C1 segment of cervical spinal cord (tissue), 14 donors: ENCODE measurements at places on chromosomes 2 and 18.

DNA sequence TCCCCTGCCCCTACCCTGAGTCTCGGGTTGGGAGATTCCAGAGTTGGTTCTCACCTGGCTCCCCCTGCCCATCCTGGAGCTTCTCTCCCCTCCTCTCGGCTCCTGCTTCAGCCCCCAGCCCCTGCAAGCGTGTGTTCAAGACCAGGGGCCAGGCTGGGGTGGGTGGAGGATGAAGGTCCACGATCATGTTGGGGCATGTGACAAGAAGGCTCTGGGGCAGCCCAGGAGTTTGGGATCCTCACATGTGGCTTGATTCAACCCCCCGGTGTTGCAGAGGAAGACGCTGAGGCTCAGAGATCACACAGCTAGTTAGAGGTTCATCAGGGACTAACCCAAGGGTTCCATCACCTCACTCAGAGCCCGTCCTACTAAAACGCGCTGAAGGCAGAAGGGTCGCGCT is 14.2 kb upstream of the TUBB6 start:
- DNase-seq, result no peak

DNA sequence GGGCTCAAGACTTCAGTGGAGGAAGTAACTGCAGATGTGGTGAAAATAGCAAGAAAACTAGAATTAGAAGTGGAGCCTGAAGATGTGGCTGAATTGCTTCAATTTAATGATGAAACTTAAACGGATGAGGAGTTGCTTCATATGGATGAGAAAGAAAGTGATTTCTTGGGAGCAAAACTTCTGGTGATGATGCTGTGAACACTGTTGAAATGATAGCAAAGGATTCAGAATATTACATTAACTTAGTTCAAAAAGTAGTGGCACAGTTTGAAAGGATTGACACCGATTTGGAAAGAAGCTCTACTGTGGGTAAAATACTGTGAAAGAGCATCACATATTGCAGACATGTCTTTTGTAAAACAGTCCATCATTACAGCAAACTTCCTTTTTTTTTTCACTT is 638.0 kb downstream of the NYAP2 start:
- no peak for DNase-seq

DNA sequence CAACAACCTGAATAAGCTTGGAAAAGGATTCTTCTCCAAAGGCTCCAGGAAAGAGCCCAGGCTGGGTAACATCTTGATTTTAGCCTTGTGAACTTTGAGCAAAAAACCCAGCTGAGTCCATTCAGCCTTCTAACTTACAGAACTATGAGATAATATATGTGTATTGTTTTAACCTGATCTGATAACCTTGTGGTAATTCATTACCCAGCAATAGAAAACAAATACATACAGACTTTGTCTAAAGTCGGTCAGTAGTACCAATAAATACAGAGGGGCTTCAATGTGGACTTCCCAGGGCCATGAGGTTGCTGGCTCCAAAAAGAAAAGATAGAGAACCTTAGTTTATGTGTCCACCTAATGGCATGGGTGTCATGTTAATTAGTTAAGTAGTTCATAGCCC is 191.8 kb downstream of the KCNH7 start:
- no peak for DNase-seq

GRCh38 chr2:155980941-155981560 is 351.5 kb downstream of the NR4A2 start:
- DNase-seq, result no peak

DNA sequence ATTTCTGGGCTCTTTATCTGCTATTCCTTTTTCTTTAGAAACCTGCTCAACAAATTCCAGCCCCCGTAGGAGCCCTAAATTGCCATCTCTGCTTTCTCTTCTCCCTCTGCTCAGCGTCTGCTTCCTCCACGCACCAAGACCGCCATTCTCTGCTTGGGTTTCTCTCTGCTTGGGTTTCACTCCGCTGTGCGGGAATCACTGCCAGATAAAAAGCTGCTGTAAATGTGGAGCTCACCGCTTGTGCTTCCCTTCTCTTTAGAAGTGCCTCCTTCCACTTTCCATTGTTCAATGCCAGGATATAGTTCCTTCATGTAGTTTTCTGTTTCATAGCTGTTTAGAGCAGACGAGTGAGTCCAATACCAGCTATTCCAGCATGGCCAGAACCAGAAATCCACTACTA is 45.9 kb downstream of the TMEM237 start:
- DNase-seq, result no peak

- DNase-seq, result no peak
These were observed at the start of gene DTNA for GRCh38 chr18:34709750-34710441. TSS of gene DTNA (plus strand) at chr18:34710298. CDS start at chr18:34755977, 45,679 bp downstream.

- no peak for DNase-seq
These were observed 60.8 kb downstream of the LIMS1 start for GRCh38 chr2:108594982-108595464.

DNA sequence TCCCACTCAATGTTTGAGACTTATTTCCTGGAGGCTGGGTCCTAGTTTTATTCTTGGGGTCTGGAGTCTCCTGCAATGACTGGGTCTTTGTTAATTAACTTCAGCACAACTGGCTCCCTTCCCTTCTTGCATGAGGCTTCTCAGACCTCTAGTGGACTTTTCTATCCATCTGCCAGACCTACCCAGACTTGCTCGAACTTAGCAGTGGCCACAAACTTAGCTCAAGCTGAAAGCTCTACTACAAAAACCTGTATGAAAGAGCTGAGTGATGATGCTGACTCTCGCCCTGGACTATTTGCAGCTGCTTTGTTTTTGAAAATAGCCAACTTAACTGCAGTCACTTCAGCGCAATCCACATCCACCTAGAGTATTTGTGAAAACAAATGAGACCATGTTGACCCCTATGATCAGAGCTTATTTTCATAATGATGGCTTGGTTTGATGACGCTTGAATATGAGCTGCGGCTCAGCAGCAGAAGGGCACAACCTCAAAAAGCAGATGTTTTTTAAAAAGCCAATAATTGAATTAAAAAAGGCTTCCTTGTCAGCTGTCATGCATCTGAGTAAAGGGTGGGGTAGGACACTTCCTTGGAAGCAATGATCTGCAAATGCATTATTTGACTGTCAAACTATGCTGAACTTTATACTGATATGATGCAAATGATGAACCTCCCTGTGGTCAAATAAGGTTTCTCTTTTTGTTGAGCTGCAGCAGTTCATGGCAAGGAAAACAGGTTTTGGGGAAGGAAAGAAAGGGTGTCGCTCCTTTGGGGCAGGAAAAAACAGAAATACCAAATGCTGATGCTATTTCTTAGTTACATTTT is 10.6 kb upstream of the ANXA4 start:
- no peak for DNase-seq

- no peak for DNase-seq
These were observed 112.1 kb upstream of the SERPINE2 start for GRCh38 chr2:224151161-224151560.

- peak; percentile 5 for DNase-seq
These were observed 16.8 kb upstream of the SLC1A4 start for GRCh38 chr2:64972426-64972825.

DNA sequence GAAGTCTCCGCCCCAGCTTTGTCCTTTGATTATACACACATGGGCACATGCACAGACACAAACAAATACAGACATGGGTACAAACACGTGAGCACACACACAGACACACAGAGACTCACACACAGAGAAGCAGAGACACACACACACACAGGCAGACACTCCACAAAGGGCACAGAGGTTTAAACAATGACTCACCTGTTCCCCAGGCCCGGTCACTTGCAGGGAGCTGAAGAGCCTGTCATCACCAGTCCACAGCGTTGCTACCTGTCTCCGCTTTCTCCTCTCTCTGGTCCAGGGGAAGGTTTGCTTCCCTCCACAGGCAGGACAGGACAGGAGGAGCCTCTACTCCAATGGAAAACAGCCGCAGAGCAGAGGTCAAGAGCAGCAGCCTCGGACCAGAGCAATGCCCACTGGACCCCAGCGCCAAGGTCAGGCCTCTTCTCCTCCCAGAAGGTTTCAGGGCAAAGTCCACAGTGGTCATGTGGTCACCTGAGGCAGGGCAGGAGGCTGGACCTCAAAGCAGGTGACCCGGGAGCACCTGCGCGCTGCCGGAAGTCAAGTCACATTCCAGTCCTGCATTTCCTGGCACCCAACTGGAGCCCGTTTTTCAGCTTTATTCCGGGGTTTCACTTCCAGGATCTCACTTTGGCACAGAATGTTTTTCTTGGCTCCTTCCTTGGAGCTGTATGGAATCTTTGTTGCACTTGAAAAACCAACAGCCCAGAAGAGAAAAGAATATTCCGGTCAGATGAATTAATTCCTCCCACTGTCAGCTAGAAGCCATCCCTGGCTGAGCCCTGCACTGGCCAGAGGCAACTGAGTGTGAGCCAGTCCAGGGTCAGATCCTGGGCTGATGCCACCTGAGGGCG is at the start of gene RAB17:
RAB17 (minus strand) TSS at position 463 of the 869 bp plus-strand sequence. CDS start 4,580 bp downstream, outside the sequence.
- no peak for DNase-seq

DNA sequence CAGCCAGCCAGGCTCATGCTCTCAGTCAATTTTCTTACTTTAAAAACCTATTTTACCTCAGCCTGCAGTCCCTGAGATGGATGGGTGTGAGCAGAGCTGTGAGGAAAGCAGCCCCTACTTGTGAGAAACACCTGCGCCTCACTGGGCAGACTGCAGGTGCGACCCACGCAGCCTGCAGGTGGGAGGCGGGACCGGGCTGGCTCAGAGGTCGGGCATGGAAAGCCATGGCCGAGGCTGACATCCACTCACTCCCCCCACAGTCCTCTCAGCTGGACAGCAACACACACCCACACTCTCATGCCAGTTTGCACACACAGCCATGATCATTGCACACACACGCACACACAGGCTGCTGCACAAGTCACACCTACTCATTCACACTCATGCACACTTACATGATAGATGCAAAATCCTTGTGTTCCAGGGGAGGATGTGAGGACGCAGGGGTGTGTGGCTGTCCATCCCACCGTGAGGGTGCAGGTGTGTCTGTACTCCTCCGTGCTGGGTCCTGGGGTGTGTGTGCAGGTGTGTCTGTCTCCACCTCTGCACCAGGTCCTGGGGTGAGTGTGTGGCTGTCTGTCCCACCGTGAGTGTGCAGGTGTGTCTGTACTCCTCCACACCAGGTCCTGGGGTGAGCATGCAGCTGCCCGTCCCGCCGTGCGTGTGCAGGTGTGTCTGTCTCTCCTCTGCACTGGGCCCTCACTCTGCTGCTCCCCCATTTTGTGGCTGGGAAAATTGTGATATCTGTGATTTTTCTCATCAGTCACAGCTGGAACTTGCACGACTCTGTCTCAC is 166.5 kb downstream of the RTP5 start:
- no peak for DNase-seq

- no peak for DNase-seq
These were observed 149.7 kb downstream of the SMAD7 start for GRCh38 chr18:48800876-48801727.

GRCh38 chr2:157262248-157262647 is 4.7 kb downstream of the GALNT5 start:
- no peak for DNase-seq

GRCh38 chr2:119857742-119858141 is 98.0 kb downstream of the PTPN4 start:
- DNase-seq, result no peak

GRCh38 chr18:75728621-75729020 is 301.1 kb upstream of the SMIM21 start:
- no peak for DNase-seq

- DNase-seq, result no peak
These were observed 88.9 kb upstream of the CYP1B1 start for GRCh38 chr2:38164881-38165280.

GRCh38 chr2:215699700-215700538 is 264.1 kb upstream of the FN1 start:
- DNase-seq, result no peak

- no peak for DNase-seq
These were observed 1.2 kb downstream of the KDSR start for GRCh38 chr18:63365876-63366212.

DNA sequence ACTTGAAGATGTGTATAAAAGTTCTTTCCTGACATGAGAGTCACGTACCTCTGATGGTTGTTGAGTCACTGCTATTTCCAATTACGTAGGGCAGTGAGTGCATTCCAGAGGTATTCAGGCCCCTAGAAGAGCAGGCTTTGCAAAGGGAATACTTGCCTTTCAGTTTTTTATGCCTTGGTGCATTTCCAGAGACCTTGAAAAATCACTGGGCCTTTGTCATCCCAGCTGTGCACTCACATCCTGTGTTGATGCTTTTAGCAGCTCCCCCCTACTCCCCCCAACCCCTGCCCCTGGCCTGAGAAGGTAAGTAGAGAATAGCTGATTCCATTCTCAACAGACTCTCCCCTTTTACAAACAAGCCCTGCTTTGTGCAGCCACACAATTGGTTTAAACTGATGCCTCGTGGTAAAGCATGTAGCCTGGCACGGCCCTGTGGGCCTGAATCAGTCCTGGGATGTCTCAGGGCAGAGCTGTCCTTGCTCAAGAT is 174.2 kb downstream of the PRPF40A start:
- DNase-seq, result no peak

- no peak for DNase-seq
These were observed 18.0 kb downstream of the TMX3 start for GRCh38 chr18:68696937-68697336.

DNA sequence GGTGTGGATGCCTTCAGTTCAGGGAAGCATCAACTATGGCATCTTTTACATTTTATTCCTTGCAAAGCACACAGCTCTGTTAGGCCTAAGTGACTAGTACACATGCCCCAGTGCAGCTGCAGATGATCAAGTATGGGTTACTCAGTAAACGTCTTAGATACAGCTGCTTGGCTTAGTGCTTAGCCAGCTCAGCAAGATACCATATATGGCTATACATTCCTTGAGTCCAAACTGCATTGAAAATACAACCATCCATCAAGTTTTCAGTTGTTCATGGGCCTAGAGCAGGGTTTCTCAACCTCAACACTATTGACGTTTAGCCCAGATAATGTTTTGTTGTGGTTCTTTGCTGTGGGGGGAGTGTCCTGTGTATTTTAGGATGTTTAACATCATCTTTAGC is 769.9 kb downstream of the TSN start:
- no peak for DNase-seq

GRCh38 chr18:72692595-72692994 is 148.5 kb upstream of the CBLN2 start:
- DNase-seq, result no peak

DNA sequence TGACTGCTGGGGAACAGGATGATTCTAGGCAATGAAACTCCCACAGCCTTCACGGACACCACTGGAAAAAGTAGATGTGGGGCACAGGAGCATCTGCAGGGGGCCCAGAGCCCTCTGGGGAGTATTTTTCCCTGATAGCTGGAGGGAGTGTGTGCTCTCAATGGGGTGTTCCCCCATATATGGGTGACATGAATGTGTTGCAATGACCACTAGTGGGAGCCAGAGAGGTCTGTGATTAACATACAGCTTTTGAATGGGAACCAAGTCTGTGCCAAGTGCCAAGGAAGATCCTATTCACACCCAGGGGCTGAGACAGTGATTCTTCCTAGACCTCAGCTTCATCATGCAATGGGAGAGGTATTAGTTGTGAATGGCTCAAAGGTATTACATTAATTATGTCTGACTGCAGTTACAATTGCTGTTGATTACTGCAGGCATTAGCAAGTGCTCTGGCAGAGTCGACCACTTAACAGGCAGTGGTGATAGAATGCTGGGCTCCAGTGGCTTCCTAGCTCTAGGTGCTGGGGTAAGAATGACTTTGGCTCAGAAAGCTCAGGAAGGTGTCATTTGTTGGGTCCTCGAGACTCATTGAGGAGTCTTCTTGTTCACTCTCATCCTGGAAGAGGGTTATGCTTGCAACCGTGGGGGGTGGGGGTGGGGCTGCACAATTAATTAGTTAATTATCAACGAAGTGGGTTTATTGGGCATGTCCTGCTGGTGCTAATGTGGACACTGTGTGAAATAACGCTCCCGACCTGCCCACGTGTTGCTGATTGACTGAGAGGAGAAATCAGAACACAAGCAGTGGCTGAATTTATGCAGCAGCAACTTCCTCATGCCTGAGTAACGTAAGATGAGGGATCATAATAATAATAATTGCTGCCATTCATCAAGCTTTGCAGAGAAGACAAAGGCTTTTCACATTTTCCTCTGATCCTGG is 194.1 kb downstream of the CLIP4 start:
- no peak for DNase-seq
